ENCODE measurements at places on chromosomes 11 and 22.

DNA sequence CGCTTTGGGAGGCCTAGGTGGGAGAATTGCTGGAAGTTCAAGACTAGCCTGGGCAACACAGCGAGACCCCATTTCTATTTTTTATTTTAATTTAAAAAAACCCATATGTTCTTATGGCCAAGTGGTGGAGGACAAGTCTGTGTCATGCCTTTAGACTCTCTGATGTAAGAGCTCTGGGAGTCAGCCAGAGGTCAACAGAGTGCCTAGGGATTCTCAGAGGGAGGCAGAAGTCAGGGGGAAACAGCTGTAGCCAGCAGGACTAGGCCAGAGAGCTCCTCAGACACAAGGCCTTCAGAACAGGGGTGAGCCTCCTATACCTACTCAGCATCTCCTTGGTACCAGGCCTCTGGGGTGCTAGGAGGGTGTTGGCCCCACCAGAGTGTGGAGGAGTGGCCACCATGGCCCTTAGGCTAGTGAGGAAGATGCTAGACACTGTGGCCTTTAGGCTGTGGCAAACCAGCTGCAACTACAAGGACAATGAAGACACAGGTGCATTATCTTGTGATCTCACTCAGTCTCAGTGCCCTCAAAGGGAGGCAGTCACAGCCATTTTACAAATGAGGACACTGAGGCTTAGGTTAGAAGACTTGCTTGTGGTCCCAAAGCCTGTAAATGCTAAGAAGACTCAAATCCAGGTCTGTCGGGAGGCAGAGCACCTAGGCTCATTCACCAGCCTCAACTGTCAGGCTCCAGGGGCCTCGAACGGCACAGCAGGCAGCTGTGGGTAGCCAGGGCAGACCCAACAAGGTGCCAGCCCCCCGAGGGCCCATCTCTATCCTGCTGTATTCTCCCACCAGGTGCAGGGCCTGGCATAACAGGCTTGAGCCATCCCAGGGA, 5.0 kb downstream of the ZP1 start:
- no peak for DNase-seq

DNA sequence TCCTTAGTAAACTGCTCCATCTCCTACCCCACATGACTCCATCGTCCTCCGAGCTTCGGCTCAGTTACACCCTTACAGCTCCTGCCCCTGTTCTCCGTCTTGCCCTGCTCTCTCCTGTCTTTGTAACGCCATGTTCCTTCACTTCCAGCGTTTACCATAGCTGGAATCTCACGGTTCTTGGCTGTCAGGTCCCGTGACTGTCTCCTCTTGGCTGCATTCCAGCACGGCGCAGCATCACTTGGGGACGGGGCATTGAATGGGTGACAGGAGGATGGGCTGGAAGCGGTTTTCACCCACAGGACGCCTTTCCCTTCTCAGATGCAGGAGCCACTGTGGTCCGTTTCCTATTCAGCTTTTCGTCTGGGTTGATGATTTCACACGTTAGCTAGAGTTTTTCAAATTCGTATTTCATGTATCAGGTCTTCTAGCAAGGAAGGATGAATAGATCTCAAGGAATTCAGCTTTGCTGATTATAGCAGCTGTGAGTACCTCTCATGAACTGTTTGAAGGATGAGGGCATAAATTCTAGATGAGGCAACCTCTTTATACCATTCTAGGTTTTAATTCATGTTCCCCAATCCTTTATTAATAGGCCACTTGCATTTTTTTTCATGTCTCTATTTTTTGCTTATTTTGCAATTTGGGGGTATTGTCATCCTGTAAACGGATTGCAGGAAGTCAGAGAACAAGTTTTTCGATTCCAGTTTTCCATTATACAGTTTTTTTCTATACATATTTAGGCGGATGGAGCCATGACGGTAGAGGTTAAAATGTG, 29.1 kb downstream of the ZBED4 start:
- no peak for DNase-seq

DNA sequence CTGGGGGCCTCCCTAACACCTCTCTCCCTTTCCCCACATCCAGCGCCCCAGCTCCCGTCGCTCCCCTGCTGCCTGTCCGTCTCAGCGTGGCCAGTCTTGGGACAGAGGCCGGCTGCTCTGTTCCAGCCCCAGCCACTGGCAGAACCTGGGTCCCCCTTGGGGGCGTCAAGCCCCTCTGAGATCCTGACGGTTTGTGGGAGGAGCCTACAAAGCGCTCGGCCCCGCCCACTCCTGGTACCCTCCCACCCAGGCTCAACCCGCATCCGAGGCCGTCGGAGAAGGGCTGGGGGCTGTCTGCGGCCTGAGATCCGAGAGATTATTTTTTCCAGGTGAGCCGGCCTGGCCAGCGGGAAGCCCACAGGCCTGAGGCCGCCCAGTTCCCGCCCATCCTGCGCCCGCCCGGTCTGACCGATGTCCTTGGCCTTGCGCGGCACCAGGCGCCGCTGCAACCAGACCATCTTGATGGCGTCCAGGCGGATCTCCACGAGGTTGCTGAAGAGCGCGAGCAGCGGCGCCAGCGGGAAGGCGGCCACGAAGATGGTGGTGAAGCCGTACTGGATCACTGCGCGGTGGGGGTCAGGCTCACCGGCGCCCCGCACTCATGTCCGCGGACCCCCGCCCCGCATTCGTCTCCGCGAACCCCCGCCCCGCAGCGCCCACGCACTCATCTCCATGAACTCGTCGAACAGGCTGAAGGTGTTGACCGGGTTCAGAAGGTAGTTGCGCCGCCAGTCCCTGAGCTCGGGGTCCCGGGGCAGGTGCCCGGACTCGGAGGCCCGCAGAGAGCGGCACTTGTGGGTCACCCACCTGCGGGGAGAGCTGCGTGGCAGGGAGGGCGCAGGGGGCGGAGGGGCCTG, 5.5 kb upstream of the SIGIRR start:
- DNase-seq: no peak

DNA sequence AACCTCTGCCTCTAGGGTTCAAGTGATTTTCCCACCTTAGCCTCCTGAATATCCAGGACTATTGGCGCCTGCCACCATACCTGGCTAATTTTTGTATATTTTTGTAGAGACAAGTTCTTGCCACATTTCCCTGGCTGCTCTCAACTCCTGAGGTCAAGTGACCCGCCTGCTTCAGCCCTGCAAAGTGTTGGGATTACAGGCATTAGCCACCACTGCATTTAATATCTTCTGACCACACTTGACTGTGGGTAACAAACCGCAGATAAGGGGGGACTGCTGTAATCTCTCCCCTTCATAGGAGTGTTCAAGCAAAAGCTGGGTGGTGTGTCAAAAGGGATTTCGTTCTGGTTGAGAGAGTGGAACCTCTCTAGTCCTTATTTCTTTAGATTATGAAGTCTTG, 53.4 kb downstream of the GRAMD1B start:
- DNase-seq: no peak

- no peak for DNase-seq
Observed at GRCh38 chr11:12157241-12157661, 46.9 kb downstream of the MICAL2 start.

All from NCI-H510A treated with DMSO at 0.1 percent for 48 hours (cell line).